ENCODE measurements at places on chromosomes 13 and 19.

DNA sequence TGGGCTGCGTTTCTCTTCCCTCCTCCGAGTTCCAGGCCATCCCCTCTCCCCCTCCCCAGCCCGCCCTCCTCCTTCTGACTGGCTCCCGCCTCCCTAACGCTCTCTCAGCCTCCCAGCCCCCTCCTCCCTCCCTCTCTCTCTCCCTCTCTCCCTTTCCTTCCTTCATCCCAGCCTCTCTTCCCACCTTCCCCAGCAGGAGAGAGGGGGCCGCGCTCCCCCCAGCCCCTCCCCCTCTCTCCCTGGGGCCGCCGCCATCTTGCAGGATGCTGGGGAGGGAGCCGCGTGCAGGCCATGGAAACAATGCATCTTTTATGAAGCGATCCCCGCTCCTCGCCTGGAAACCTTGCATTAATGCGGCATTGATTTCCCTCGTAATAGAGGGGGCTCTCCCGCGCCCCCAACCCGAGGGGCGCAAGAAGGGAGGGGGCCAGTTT, 42.6 kb upstream of the ADGRL1 start:
- no peak for DNase-seq

- no peak for DNase-seq
Measured at GRCh38 chr13:63128716-63129115, 1713.1 kb upstream of the PCDH20 start.

DNA sequence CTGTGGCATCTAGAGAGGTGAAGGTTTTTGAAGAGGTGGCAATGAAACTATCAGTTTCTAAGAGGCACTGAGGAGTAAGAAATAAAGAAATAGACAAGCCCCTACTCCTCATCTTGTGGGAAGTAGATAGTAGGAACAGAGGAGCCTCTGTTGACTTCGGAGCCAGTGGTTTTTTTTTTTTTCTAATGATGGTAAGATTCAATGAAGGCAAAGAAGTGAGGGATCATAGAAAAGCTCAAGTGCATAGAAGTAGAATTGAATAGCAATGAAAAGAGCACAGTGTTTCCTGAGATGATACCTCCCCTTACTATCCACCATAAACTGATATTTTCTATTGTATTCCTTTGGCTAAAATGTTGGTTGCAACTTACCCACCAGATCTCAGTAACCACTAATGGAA, 46.3 kb downstream of the FREM2 start:
- DNase-seq = no peak

GRCh38 chr13:86562866-86563265, 763.6 kb upstream of the SLITRK6 start:
- DNase-seq = no peak

DNA sequence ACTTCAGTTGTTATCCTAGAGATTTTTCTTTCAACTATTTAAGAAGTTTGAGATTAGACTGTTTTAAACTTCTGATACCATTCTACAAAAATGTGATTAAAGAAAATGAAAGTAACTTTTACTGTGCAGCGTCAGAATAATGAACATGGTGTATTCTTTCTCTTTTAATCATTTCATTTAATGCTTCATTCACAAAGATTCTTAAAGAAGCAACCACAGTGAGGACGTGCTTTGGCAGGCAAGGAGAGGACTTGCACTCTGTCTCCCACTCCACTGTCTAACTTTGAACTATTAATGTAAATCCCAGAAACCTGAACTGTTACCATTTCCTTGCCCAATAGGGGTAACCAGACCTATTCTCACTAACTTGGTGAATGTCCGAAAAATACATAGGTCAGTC, 137.0 kb downstream of the KCNRG start:
- DNase-seq = no peak

GRCh38 chr19:57434386-57435061, 601 bp upstream of the ZNF749 start:
- no peak for DNase-seq

- DNase-seq = no peak
Measured at GRCh38 chr13:101217086-101217485, 199.2 kb downstream of the NALCN start.

GRCh38 chr13:75946536-75947284, 310.6 kb downstream of the LMO7 start:
- DNase-seq = no peak

DNA sequence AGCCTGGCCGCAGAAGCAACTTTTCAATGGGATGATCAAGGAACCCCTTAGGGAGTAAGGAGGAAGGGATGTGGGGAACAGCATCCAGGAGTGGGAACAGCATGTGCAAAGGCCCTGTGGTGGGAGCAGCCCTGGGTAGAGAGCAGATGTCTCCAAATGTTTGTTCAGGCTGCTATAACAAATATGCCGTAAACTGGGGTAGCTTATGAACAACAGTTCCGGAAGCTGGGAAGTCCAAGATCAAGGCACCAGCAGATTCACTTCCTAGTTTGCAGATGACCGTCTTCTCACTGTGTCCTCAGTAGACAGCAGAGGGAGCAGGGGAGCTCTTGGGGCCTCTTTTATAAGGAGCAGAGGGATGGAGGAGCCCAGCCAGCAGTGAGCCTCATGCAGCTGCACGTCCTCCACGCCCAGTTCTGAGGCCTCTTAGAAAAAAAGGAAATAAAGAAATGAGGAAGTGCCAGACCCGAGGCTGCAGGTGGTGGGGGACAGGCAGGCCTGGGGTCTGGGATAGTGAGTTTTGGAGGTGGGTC, 4.2 kb upstream of the LRRC25 start:
- no peak for DNase-seq

GRCh38 chr19:6252066-6252465, 27.7 kb downstream of the MLLT1 start:
- DNase-seq = no peak

DNA sequence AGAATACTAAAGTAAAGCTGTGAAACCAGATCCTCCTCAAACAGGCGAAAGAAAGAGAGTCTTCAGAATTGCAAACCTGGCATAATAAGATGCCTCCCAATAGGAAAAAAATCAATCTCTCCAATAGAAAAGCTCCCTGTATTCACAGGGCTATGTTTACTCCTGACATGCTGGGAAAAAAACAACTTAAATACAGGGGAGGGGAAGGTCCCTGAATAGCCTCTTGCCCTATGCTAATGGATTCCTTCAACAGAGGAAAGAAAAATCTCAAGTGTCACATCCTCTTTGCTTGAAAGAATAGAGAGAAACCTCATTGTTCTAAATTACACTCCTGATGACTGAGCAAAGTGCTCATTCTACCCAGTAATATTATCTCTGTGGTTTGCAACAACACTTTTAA, 1271.1 kb upstream of the PRR20A start:
- DNase-seq = no peak

GRCh38 chr13:110715395-110716246, 2.1 kb downstream of the ING1 start:
- DNase-seq = peak; percentile 96

- DNase-seq = peak; percentile 57
Measured at GRCh38 chr19:43901395-43902390, 33.4 kb downstream of the ZNF45 start.

GRCh38 chr19:3823350-3823713, 37.2 kb upstream of the MATK start:
- no peak for DNase-seq

DNA sequence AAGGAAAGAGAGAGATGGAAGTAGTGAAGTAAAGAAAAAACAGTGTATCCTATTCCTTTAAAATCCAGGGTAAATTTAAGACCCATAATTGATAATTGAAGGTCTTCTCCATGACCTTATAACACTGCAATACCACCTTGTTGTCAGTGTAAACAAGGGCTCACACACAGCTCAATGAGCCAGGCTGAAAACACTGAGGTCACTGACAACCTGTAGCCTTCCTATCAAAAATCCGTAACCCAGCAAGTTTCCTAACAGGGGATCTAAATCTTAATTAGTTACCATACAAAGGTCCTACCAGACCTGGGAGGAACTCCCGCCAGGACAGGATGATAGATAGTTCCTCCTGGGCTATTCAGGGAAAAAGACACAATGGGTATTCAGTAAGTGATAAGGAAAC, 1677.1 kb downstream of the OLFM4 start:
- DNase-seq = no peak

- DNase-seq = no peak
Measured at GRCh38 chr19:55116859-55117662, at the start of gene PPP1R12C. PPP1R12C (minus strand) TSS chr19:55117637; CDS start chr19:55117543, 94 bp downstream.

DNA sequence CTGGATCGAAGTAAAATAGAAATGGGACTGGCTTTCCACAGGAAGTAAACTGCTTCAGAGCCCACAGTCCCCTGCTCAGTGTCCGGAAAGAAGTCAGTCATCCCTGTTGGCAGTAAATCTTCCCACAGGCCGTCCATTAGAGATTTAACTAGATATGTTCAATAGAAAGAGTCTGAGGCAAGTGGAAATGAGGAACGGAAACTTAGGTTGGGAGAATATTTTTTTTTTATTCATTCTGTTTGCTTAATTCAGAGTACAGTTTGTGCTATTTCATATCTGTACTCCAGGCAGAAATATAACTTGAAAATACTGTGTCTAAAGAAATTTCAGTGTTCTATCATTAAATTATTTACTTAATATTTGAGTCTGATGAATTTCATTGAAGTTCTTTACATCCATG, 22.7 kb downstream of the SLC25A15 start:
- no peak for DNase-seq

GRCh38 chr13:97121894-97122293, 100.2 kb upstream of the MBNL2 start:
- DNase-seq = no peak

- no peak for DNase-seq
Measured at GRCh38 chr13:83929157-83929556, 46.9 kb upstream of the SLITRK1 start.

- DNase-seq = no peak
Measured at GRCh38 chr13:59789558-59789957, 374.2 kb downstream of the DIAPH3 start.

- DNase-seq = no peak
Measured at GRCh38 chr13:37302686-37303085, 197.2 kb upstream of the CSNK1A1L start.

DNA sequence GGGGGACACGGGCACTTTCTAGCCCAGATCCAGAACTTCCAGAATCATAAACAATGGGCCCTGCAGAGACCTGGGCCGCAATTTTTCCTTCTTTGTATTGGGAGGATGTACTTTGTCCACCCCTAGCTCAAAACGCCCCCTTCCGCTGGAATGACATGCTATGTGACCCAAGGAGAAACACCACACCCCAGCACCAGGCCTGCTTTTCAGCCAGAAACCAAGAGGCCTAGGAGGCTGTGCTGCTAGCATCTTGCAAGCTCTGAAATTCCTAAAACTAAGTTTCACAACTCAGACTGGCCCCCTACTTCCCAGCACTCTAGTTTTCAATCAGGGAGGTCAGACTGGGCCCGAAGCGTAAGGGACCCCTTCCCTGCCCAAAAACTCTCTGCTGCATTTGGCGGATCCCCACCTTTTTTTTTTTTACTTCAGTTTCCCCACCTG, 538 bp downstream of the LSM4 start:
- DNase-seq = no peak

- no peak for DNase-seq
Measured at GRCh38 chr19:7382694-7383093, 34.0 kb downstream of the ARHGEF18 start.

DNA sequence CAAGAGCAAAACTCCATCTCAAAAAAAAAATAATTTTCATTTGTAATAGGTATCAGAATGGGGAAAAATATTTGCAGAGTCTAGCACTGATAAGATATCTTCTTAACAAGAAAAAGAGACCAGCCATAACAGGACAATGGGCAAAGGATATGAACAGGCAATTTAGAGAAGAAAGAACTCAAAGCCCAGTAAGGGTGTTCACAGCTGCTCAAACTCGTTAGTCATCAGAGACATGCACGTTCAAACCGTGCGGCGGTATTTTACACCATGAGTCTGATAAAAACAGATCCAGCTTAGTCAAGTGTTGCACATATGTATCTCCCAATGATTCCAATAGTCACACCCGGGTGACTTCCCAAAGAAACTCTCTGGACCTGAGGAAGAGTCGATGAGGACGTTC, 13.7 kb upstream of the NCCRP1 start:
- DNase-seq = no peak

GRCh38 chr19:4338441-4339355, at the start of gene STAP2:
STAP2 (minus strand) TSS chr19:4338827; CDS start chr19:4338753, 74 bp downstream.
- DNase-seq = no peak

GRCh38 chr13:46479283-46479682, 73.7 kb upstream of the LRCH1 start:
- DNase-seq = no peak

DNA sequence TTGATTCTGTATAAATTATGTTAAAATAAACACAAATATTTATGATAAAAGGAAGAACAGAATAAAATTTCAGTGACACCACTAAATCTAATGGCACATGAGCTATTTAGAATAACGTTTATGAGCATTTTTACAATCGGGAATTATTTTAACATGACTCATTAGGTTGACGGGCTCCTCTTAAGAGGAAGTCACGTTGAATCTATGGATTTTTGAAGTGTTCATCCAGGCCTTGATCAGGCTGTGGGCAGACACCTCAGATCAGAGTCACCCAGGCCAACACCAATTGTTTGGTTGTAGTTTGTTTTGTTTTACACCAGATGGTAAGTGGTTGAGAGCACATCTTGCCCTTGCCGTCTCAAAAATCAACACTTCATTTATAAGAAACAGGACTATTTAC, 257.8 kb downstream of the FOXO1 start:
- DNase-seq = no peak

GRCh38 chr19:40831502-40832430, 18.5 kb downstream of the CYP2A6 start:
- no peak for DNase-seq

DNA sequence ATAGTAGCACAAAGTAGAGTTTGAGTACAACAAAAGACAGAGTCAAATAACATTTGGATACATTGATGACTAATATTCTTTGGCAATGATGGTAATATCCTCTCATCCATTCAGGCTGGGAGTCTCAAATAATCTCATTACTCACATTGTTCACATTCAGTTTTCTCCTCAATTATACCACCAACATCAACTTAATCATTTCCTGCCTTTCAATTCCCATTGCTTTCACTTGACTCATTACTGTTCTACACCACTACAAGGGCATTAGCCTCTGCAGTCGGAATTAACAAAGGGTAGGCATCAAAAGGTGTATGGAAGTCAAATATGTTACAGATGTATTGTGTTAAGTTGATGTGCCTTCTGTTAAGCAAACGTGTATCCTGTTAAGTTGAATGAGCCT, 518.4 kb upstream of the SLITRK1 start:
- DNase-seq = no peak

GRCh38 chr19:21115430-21115829, 26.4 kb upstream of the ZNF431 start:
- DNase-seq = no peak

- no peak for DNase-seq
Measured at GRCh38 chr13:27425158-27425917, 919 bp downstream of the GTF3A start.

DNA sequence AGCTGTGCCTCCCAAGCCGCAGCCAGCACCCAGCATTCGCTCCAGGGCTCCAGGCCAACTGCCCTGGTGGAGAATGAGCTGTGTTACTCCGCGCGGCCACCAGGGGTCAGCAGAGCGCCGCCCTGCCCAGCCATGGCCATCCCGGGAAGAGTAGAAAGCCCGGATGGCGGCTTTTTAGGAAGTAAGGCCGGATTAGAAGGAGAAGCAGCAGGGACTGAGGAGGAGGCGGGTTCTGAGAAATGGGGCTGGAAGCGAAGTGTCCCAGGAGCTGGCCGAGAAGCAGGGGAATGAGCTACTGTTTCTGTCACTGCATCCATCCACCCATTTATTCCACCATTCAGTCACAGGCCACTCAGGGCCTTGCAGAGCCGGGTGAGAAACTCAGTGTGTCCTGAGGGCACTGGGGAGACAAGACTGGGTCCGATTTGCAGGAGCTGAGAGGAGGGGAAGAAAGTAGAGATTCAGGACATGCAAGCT, 6.6 kb upstream of the NPAS1 start:
- DNase-seq = no peak
